IMR-90 (cell line): ENCODE measurements at places on chromosomes 5 and 9.

DNA sequence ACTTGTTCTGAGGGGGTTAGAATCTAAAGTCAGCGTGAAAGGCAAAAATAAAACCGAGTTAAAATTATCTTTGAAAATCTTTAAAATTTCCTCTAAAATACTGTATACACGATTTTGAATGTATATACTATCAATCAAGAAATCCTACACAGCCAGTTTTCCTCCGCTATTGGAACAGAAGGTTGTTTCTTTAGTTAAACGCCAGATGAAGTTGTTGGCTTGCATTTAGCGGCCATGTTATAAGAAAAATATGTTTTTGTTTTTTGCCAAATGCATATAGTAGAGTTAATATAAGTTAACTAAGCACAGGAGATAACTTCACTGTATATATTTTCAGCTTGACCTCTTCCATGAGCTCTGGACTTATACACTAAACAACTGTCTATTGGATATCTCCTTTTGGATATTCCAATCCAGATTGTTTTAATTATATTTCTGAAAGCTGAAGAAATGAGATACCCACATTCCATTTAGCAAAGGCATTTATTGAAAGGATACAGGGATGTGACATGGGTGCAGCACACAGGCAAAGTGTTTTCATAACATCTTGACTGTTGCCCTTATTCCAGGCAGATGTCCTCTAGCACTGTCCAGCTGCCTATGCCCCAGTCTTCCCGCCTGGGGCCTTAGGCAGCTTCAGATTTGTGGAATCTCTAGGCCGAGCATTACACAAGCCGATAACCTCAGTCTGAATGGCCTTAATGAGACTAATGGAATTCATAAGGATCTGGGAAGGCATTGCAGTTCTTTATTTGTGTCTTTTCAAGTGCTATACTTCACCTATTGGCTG lies 10.0 kb upstream of the ATG10 start:
- no peak for DNase-seq

DNA sequence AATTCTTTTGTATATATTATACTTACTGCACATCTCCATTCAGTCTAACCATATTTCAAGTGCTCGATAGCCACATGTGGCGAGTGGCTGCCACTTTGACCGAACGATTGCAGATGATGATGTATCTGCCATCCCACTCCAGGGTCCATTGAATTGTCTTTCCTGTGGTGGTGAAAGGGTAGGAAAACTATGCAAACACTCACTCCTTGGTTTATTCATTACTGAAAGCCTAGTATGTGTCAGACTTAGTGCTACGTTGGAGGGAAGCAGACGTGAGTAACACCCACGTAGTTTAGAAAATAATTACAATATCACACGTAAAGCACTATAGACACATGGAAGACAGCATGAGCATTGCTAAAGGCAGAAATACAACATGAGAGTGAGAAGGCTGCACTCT lies 353.7 kb downstream of the CSNK1G3 start:
- no peak for DNase-seq

- DNase-seq = no peak
These were observed 764 bp upstream of the GRIN1 start for GRCh38 chr9:137138058-137138721.

DNA sequence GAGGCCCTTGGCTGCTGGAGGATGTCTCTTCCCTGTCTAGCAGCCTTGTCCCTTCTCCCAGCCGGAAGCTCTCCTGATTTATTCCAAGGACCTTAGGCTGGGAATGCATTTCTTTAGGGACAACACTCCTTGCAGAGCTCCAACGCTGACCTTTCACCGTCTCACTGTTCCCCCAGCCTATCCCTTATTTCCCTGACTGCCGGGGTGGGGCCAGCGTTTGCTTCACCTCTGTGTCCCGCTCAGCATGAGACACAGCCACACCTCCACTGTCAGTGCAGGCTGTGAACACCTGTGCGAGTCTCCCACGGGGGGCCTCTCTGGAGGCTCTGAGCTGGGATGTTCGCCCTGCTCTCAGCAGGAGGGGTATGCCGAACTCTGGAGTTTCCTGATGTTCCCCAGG lies 106.2 kb upstream of the FCN2 start:
- DNase-seq = no peak

GRCh38 chr9:91073049-91073810 lies 271.6 kb downstream of the SYK start:
- no peak for DNase-seq

DNA sequence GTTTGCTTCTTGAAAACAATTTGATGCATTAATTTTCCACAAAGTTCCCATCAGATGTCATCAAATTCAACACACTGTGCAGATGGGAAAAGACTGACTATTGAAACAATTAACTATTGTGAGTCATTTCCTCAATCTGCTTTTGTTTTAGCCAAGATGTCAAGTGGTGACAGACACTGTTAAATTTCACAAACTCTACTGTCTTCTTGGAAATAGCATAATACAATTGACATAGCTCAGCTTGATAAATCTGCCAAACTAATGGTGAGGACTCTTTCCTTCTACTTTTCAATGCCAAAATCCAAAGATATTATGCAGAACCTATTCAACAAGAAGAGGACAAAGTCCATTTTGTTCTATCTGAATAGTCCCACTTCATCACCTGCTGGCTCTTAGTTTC lies 242.3 kb downstream of the CAAP1 start:
- no peak for DNase-seq

DNA sequence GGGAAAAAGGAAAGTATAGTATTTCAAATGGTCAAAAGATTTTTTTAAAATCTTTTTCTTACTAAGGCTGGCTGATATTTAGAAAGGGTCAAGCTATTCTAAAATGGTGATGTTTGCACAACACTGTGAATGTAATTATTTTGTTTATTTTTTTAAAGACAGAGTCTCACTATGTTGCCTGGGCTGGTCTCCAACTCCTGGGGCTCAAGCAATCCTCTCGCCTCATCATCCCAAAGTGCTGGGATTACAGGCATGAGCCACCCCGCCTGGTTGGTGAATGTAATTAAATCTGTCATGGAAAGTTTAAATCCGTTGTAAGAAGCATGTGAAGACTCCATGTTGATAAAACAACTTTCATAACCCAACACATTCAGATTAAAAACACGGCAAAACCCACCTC lies 2.6 kb downstream of the UBTD2 start:
- DNase-seq = peak; percentile 77

DNA sequence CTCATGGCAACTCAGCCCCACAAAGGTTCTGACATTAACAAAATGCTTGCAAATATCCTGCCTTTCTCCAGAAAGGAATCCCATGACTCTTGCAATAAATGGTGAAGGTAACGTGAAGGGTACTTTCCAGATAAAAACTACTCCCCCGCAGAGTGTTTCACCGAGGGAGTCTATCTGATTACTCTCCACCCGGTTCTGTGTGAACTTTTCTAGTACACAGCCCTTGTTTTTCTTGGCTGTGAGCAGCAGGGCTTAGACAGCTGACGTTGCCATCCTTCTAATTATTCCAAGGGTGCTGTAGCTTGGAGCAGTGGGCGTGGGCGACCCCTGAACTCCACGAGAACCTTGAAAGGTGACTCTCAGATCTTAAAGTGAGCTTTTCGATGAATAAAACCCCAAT lies 276.0 kb upstream of the IRX4 start:
- DNase-seq = no peak

DNA sequence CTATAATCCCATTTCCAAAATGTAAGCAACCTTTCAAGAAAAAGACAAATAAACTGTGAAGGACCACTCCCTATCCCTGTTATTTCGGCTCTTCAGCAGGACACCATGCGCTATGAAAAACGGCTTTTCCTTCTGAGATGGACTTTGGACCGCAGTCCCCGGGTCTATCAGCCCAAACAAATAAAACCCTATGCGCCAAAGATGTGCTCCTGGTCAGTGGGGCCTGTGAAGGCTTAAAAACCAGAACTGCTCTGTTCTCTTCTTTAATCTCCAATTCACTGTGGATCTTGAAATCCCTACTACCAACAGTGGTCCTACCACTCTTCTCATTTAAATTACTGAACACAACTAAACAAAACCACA lies 33.3 kb downstream of the RAPGEF1 start:
- no peak for DNase-seq

GRCh38 chr9:34574571-34574970 lies 15.0 kb downstream of the CNTFR start:
- no peak for DNase-seq

GRCh38 chr9:137218754-137219271 lies 3.2 kb downstream of the RNF208 start:
- peak; percentile 34 for DNase-seq

GRCh38 chr9:13896047-13896446 lies 417.9 kb downstream of the NFIB start:
- no peak for DNase-seq

DNA sequence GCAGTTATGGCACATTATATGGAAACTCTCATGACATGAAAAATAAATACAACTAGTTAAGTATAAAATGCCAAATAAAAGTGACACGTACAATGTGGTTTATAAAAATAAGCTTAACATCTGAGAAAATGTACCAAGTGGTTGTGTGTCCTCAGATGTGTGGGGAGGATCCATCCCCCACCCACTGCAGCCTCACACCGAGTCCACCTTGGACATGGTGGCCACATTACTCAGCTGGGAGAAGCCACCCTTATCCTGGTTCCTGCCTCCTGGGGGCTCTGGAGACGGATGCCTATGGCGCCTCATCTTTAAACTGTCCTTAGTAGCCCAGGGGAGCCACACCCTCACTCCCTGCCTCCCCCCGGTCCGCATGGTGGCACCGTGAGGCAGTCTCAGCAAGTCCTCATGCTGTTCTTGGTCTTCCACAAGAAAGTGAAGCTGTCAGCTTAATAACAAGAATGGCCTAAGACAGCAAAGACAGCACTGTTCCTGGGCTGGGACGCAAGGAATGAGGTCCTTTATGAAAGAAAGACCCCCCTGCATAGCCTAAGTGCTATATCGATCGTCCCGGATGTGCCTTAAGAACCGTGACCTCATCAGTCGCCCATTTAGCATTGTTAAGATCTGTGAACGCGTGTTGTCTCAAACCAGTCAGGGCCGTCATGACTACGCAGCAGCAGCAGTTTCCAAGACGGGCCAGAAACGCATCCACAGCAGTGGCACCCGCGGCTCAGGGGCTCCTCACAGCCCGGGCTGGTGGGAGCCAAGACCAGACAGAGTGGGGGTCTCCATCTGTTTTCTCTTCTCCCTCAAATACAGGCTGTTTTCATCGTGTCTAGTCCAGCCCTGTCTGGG lies 56.4 kb downstream of the IPPK start:
- DNase-seq = no peak

DNA sequence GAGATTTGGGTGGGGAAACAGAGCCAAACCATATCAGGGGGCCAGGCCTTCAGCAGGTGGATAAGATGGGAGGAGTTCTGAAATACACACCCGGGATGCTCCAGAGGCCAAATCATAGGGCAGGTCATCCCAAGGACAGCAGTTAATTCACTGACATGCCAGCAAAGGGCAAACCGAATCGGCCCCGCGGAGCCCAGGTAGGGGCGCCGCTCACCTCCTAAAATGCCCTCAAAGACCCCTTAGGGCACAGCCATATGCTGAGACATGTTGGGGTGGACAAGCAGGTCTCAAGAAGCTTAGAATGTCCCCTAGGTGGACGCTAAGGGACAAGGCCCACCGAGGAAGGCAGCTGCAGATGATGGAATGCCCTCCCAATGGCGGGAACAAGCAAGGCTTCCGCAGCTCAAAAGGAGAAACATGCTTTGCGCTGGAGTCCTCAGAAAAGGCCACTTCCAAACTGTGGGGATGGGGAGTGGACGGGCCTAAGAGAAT lies 144.9 kb downstream of the ERCC6L2 start:
- DNase-seq = no peak

GRCh38 chr9:89993678-89994630 lies 389.1 kb downstream of the GADD45G start:
- DNase-seq = no peak

DNA sequence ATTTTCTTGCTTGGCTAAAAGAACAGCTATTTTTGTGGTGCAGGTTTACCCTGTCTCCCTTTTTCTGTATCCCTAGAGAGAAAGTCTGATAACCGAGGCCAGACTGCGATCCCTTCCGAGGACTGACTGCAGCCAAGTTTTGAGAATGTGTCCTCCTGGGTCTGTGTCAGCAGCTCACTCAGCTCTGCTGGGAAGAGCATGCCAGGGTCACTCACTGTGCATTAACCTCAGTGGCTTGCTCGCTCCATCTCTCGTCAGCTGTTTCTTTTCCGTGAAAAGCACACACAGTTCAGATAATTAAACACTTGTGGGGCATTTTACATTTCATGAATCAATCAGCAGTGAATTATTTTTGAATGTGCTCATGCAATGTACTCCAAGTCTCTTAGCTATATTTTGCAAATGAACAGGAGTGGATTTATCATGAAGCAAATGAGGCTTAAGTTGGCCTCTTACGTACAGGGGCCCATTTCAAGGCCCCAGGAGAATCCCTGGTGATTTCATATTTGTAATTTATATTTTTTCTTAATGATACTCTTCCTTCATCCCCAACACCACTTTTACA lies 252.1 kb downstream of the SMARCA2 start:
- DNase-seq = no peak

DNA sequence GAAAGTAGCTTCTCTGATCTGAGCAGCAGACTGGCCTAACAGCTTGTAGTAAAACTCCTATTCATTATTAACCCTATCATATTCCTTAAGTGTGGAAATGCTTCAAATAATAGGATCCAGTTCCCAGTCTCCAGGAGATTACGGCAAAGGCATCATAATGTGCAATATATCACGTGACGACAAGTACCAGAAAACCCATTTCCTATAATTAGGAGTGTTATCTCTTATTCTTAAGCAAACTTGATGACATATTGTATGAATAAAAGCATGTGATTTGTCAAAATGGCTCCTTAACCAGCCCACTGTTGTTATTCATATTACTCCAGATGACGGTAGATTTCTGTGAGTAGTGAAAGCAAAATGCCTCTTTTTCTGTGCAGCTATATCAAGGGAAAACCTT lies 2.9 kb downstream of the SV2C start:
- no peak for DNase-seq

DNA sequence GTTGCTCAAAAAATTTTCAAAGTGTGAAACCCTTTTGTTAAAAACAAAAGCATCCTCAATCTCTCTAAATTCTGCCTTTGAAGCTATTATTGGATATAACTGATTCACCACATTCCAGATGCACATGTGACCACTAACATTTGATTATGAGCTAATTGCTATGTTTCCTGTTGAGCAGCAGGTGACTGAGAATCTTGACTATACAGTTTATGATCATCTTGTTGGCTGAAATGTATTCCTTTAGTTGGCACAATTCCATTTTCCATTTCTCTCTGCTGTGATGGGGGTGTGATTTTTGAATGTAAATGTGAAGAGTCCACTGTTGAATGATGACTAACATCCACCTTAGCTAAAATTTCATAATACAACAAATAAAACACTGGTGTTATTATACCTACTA lies 10.7 kb downstream of the LYSMD3 start:
- DNase-seq = peak; percentile 15
